ENCODE measurements at places on chromosomes 12 and 14. TPM values are rescaled to one million over a fixed set of nuclear protein-coding genes. Genes with fewer than 3 reads are reported as not detected.

Gene SLC6A15
- total RNA-seq = 1.4 TPM

Gene TAS2R46
- 0.17 TPM for total RNA-seq

Gene LBHD2
- total RNA-seq = not detected

Gene BCL11B
- 0.23 TPM for total RNA-seq

Gene NUAK1
- 15.6 TPM for total RNA-seq

Gene SYCP3
- total RNA-seq = not detected

Gene RNF212B
- not detected for total RNA-seq

Gene GPRC5D
- not detected for total RNA-seq

Gene TMEM63C
- under 0.01 TPM for total RNA-seq

Gene KCNMB4
- 0.51 TPM for total RNA-seq

Gene GSKIP
- total RNA-seq = 34.8 TPM

Gene TAMALIN
- 2.9 TPM for total RNA-seq

Gene CLEC2A
- total RNA-seq = not detected

Gene NRL
- 1.2 TPM for total RNA-seq

Gene UBR7
- 45.7 TPM for total RNA-seq

Gene NGB
- total RNA-seq = 0.14 TPM

Gene DAD1
- total RNA-seq = 389 TPM

Gene DLGAP5
- total RNA-seq = 58.4 TPM

Gene MAP3K9
- 16.7 TPM for total RNA-seq

Gene PA2G4
- 332 TPM for total RNA-seq

Gene DGKA
- 272 TPM for total RNA-seq

Gene C14orf93
- total RNA-seq = 6.0 TPM

Gene ARHGAP9
- 1.2 TPM for total RNA-seq

Gene AVPR1A
- 0.29 TPM for total RNA-seq

Gene PTHLH
- total RNA-seq = 0.81 TPM

Gene KLRD1
- not detected for total RNA-seq

Gene SLC38A4
- total RNA-seq = under 0.01 TPM

Gene CLEC4E
- 6.7 TPM for total RNA-seq

Gene NT5DC3
- total RNA-seq = 10.3 TPM

Gene RILPL1
- 21.2 TPM for total RNA-seq

Gene WDR89
- total RNA-seq = 7.7 TPM

Gene YY1
- total RNA-seq = 41.9 TPM

Gene LRCOL1
- total RNA-seq = not detected

Gene PRKD1
- 4.5 TPM for total RNA-seq

Gene EPYC
- not detected for total RNA-seq

Gene IKZF4
- total RNA-seq = 0.94 TPM

All from epithelial cell of proximal tubule (primary cell).